Stimulated activated CD4-positive, alpha-beta T cell treated with anti-CD3 and anti-CD28 coated beads, Interleukin-12 subunit alpha, Interleukin-12 subunit beta, amount 100 ng/mL, for 48 hours (primary cell): ENCODE measurements at places on chromosomes 11 and 22.

- DNase-seq = no peak
These were observed 1057.2 kb downstream of the NTM start for GRCh38 chr11:132427611-132428010.

- DNase-seq = no peak
These were observed 8.7 kb downstream of the POU2AF1 start for GRCh38 chr11:111370270-111370901.

- DNase-seq = no peak
These were observed 384.5 kb upstream of the KIRREL3 start for GRCh38 chr11:127385071-127385470.

DNA sequence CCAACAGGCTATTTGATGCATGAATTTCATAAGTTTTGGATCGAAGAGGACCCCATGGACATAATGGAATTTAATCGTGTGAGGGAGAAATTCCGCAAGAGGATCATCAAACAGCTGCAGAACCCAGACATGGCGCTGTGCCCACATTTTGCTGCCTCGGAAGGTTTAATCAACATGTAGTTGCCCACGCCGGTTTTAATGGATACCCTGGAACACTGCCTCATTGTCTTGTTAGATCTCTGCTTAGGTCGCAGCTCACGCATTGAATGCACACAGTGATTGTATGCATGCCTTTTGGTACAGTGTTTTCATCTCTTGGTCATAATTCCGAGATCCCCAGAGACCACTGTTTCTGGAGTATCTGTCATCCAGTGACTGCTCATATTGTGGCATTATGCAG lies 46.8 kb downstream of the SLN start:
- no peak for DNase-seq

DNA sequence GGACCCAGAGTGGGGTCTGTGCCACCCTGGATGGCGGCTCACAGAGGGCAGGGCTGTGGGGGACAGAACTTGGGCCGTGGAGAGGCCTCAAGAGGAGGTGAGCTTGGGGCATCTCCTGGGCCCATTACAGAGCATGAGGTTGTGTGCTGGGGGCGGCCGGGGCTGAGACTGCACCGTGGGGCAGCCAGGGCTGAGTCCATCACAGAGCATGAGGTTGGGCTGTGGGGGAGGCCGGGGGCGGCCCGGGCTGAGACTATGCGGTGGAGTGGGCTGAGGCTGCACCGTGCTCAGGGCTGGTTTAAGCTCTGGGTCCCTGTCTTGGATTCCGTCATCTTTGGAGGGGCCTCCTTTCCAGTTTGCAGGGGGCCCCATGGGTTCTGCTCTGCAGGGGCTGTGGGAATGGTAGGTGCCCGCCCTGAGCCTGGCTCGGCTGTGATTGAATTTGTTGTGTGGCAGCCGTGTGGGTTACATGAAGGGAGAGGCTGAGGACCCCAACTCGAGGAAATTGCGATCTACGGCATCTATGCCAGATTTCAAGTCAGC lies 38.1 kb upstream of the MUC5AC start:
- no peak for DNase-seq

GRCh38 chr11:118878163-118878563 lies 5.5 kb upstream of the CXCR5 start:
- no peak for DNase-seq

GRCh38 chr11:68002575-68002937 lies 1.3 kb downstream of the UNC93B1 start:
- DNase-seq = no peak

- DNase-seq = no peak
These were observed 27.4 kb downstream of the FBLN1 start for GRCh38 chr22:45529971-45530575.

- no peak for DNase-seq
These were observed 2.3 kb downstream of the IL2RB start for GRCh38 chr22:37147186-37147990.

GRCh38 chr11:64095273-64095817 lies 59.6 kb downstream of the FLRT1 start:
- DNase-seq = no peak

GRCh38 chr11:93034031-93034722 lies 64.7 kb downstream of the MTNR1B start:
- no peak for DNase-seq

- DNase-seq = no peak
These were observed 18.3 kb downstream of the DNAL4 start for GRCh38 chr22:38775656-38776055.

DNA sequence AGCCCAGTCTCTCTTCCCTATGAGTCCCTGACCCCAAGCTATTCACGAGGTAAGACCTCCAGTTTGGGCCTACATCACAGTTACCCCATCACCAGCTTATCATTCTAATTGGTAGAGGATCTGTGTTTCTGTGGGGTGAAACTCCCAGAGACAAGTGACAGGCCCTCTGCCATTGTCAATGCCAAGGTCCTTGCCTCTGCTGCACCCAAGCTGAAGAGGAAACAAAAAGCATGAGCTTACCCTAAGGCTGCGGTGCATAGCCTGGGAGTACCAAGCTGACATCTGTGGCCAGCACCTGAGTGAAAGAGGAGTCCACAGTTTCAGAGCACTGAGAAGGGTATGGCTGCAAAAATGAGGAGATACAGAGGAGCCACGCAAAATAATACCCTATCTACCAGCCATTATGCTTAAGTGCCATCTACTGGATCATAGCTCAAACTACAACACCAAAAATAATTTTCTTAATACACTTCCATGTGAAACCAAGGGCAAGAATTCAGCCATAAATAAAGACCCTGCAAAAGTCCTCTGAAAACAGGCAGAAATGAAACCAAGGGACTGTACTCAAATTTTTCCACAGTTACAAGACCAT lies 62.3 kb upstream of the ANO5 start:
- DNase-seq = no peak
